ENCODE measurements at places on chromosomes 2 and 18. TPM values are rescaled to one million over a fixed set of nuclear protein-coding genes. Genes with fewer than 3 reads are reported as not detected.

Gene ABCB11
- total RNA-seq: 0.05 TPM

DNA sequence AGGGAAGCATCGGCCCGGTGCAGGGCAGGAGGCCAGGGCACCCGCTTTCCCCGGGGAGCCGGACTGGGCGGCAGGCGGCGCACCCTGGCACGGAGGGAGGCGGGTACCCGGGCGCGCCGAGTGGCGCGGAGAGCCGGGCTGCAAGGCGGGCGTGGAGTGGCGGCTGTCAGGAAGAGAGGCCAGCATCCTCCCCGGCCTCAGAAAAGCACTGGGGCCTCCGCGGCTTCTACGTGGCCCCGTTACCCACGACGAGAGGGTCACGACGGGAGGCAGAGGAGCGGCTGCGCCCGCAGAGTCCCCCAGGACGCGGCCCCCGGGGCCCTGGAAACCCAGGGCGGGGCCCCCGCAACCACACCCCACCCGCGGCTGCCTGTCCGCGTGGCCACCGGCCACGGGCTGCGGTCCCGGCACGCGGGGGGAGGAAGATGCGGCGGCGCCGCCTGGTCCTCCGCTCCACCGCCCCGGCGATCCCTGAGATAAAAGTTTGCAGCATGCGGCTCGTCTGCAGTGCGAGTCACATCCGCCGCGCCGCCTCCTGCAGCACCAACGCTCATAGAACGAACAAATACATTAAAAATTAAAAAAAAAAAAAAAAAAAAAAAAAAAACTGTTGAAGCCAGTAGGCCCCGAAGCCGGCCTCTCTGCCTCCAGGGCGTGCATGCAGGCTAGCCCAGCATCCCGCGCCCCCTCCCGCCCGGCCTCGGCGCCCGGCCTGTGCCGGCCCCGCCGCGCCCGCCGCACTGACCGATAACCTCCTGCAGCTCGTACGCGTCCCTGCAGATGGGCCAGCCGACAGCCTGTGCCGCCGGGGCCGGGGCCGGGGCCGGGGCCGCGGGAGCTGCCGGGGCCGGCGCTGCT lies 683 bp downstream of the STK39 start:
- H3K4me3 ChIP-seq: peak overlapping the region; percentile 79
- peaks cover 2% of the 10 kb centered on the region for H3K36me3 ChIP-seq
- peak overlapping the region; percentile 68 for H3K27ac ChIP-seq
- H3K4me1 ChIP-seq: peaks cover 20% of the 10 kb centered on the region
- no peak for DNase-seq

GRCh38 chr2:64952096-64952495 lies 37.1 kb upstream of the SLC1A4 start:
- H3K36me3 ChIP-seq: no peaks in the 10 kb centered on the region
- no peak overlapping the region for H3K4me3 ChIP-seq
- H3K27ac ChIP-seq: no peak overlapping the region
- no peaks in the 10 kb centered on the region for H3K4me1 ChIP-seq
- no peaks in the 10 kb centered on the region for H3K27me3 ChIP-seq
- DNase-seq: no peak

DNA sequence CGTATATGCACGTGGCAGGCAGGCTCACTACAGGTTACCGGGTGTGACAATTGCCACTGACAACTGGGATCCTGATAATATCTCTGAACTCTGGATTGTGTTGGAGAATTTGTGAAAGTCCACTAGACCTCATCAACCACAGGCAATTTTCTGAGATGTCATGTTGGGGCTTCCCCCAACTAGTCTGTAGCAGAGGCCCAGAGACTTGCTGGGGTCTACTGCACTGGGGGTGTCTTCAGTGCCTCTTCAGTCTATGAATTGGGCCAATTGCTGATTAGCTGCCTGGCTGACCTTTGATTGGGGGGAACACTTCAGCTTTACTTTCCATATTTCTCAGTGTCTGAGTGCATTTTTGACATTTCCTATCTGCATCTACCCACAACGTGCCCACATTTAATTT lies 201.5 kb downstream of the MTX2 start:
- no peaks in the 10 kb centered on the region for H3K36me3 ChIP-seq
- H3K27ac ChIP-seq: no peak overlapping the region
- H3K4me3 ChIP-seq: no peak overlapping the region
- no peaks in the 10 kb centered on the region for H3K4me1 ChIP-seq

Gene PARD3B
- total RNA-seq: 3.6 TPM

DNA sequence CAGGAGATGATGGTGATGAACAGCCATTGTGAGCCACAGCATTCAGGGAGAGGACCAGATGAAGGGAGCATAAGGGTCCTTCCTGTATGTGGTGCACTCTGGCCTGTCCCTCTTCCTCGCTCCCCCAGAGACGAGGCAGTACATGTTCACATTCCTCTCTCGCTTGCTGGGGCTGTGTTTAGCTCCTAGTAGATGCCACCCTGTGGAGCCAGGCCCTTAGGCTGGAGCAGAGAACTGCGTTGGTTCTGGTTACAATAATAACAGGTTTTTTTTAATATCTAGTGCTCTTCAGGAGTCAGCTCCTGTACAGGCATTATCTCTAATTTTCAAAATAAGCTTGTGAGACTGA lies 171.1 kb upstream of the MYT1L start:
- DNase-seq: no peak

DNA sequence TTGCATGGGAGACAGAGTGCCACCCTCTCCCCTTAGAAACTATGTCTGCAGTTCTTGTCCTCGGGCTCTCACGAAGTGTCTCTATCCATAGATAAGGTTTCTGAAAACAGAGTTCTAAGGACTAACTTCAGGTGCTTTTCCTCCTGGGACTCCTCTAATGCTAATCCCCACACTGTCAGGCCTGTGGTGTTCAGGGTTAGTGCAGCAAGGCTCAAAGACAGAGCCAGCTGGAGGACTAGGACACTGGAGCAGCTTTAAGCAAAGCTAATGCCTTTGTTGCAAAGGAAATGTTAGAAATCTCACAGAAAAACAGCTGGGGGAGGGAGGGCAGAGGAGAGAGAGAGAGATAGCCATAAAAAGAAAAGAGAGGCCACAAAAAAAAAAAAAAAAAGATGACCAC lies 824.0 kb upstream of the FSHR start:
- H3K27me3 ChIP-seq: no peaks in the 10 kb centered on the region
- no peak overlapping the region for H3K4me3 ChIP-seq
- H3K27ac ChIP-seq: no peak overlapping the region
- no peaks in the 10 kb centered on the region for H3K4me1 ChIP-seq
- no peaks in the 10 kb centered on the region for H3K36me3 ChIP-seq
- DNase-seq: no peak

DNA sequence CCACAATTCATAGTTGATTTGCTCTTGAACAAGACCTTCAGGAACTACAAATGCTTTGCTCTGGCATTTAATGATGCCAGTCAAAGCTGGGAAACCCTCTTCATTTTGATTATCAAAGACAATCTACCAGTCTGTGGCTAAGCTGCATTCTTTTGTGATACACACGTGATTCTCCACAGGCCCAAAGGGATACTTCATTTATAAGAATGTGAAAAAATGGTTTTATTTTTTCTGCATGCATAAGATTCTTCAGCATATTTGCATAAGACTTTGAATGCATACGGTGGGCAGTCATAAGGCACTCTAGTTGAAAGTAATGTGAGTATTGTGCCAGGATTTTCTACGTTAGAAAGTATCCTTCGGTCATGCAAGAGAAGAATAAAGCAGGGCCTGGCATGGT lies 33.0 kb upstream of the ARL5A start:
- H3K4me3 ChIP-seq: no peak overlapping the region
- H3K4me1 ChIP-seq: no peaks in the 10 kb centered on the region
- H3K27me3 ChIP-seq: 0 out of 2 replicates have a peak, but pooled peaks cover 2% of the 10 kb centered on the region
- no peak for DNase-seq
- no peaks in the 10 kb centered on the region for H3K36me3 ChIP-seq

Gene SCN7A
- total RNA-seq: 0.03 TPM

DNA sequence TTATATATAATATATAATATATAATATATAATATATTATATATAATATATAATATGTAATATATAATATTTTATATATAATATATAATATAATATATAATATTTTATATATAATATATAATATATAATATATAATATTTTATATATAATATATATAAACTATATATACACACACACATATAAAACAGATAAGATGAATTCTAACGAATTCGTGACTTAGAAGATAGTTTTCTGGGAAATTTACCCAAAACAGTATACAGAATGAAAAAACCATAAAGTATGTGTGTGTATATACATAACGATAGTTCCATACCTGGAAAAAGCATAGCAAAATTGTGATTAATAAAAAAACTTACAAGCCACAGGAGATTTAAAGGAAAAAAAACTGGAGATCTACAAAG lies 80.6 kb downstream of the THADA start:
- H3K27ac ChIP-seq: no peak overlapping the region
- no peaks in the 10 kb centered on the region for H3K4me1 ChIP-seq
- H3K4me3 ChIP-seq: no peak overlapping the region
- H3K27me3 ChIP-seq: no peaks in the 10 kb centered on the region
- H3K36me3 ChIP-seq: no peaks in the 10 kb centered on the region

DNA sequence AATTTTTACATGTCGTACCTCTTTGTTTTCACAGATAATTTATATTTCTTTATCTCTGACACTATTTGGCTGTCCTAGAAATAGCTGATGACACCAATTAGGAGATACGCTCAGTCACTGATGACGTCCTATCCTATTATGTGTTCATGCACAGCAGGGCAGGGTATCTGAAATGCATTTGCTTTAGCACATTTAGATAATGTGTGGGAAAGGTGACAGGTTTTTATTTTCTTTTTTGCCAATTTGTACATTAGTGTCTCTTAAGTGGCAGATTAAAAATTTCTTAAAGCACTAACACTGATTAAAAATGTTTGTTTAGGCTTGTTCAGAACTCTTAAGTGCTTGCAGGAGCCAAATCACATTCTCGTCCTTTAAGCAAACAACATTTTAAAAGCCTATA lies 39.7 kb downstream of the CDC42EP3 start:
- no peaks in the 10 kb centered on the region for H3K27me3 ChIP-seq
- no peaks in the 10 kb centered on the region for H3K4me1 ChIP-seq
- H3K4me3 ChIP-seq: no peak overlapping the region
- H3K36me3 ChIP-seq: no peaks in the 10 kb centered on the region
- no peak overlapping the region for H3K27ac ChIP-seq

Gene PROM2
- 1.4 TPM for total RNA-seq

Gene ABCG5
- total RNA-seq: 0.05 TPM

Gene DTNB
- total RNA-seq: 37.8 TPM

- DNase-seq: no peak
- H3K27me3 ChIP-seq: peaks cover 2% of the 10 kb centered on the region
- H3K4me3 ChIP-seq: no peak overlapping the region
Measured at GRCh38 chr2:44833171-44834069, 108.1 kb upstream of the SIX3 start.

Gene RAD51AP2
- not detected for total RNA-seq

- no peaks in the 10 kb centered on the region for H3K27me3 ChIP-seq
- H3K36me3 ChIP-seq: no peaks in the 10 kb centered on the region
- H3K27ac ChIP-seq: no peak overlapping the region
- no peak for DNase-seq
- no peaks in the 10 kb centered on the region for H3K4me1 ChIP-seq
- H3K4me3 ChIP-seq: no peak overlapping the region
Measured at GRCh38 chr2:173629076-173629475, 274.4 kb downstream of the CDCA7 start.

DNA sequence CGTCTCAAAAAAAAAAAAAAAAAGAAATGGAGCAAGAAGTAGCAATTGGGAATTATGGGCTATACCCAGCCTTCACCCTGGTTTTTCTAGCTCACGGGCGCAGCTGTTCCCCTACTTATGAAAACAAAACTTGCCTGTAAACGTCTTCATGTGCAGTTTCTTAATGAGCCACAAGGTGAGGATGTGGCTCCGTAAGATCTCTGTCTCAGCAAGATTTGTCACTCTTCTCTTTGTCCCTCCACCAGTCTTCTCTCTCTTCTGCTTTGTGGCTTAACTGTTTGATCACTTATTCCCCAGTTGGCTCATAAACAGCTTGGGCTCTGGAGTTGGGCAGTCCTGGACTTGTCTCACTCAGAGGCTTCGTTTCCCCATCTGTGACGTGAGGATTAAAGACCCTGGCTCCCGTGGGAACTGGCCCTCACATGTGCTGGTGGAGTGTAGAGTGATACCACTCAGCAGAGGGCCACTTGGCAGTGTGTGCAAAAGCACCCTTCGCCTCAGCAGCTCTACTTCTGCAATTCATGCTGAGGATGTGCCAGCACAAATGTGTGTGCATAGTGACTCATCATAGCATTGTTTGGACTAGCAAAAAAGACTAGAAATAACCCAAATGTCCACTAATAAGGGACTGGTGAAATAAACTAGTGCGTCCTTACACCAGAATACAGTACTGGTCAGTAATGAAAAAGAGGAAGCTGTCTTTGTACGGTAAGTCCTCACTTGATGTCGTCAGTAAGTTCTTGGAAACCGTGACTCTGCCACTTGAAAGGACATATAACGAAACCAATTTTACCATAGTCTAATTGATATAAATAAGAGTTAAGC lies 8.7 kb downstream of the CEP68 start:
- no peaks in the 10 kb centered on the region for H3K27me3 ChIP-seq
- no peaks in the 10 kb centered on the region for H3K36me3 ChIP-seq
- no peak for DNase-seq
- no peak overlapping the region for H3K27ac ChIP-seq

Gene INO80B
- 26.5 TPM for total RNA-seq

GRCh38 chr2:120313695-120314615 lies 32.0 kb upstream of the INHBB start:
- no peak overlapping the region for H3K27ac ChIP-seq
- peak overlapping the region; percentile 53 for H3K4me3 ChIP-seq
- no peaks in the 10 kb centered on the region for H3K4me1 ChIP-seq
- H3K36me3 ChIP-seq: no peaks in the 10 kb centered on the region
- DNase-seq: no peak

Gene MREG
- 19.2 TPM for total RNA-seq

- no peak overlapping the region for H3K4me3 ChIP-seq
- H3K4me1 ChIP-seq: no peaks in the 10 kb centered on the region
- H3K36me3 ChIP-seq: no peaks in the 10 kb centered on the region
- H3K27me3 ChIP-seq: no peaks in the 10 kb centered on the region
- no peak overlapping the region for H3K27ac ChIP-seq
Measured at GRCh38 chr2:159445307-159445706, 158.8 kb upstream of the WDSUB1 start.

GRCh38 chr2:25361261-25362048 lies 19.7 kb upstream of the DNMT3A start:
- H3K27ac ChIP-seq: 0 out of 2 replicates have a peak overlapping the region, but pooled peaks have one; percentile 12
- H3K4me1 ChIP-seq: peaks cover 7% of the 10 kb centered on the region
- H3K27me3 ChIP-seq: no peaks in the 10 kb centered on the region

- DNase-seq: no peak
- no peak overlapping the region for H3K27ac ChIP-seq
- no peak overlapping the region for H3K4me3 ChIP-seq
- no peaks in the 10 kb centered on the region for H3K4me1 ChIP-seq
- H3K27me3 ChIP-seq: no peaks in the 10 kb centered on the region
Measured at GRCh38 chr2:176999301-176999700, 213.3 kb upstream of the HNRNPA3 start.

- peak overlapping the region; percentile 63 for H3K27ac ChIP-seq
- H3K4me3 ChIP-seq: peak overlapping the region; percentile 40
- no peaks in the 10 kb centered on the region for H3K27me3 ChIP-seq
- H3K36me3 ChIP-seq: no peaks in the 10 kb centered on the region
- DNase-seq: peak; percentile 97
Measured at GRCh38 chr2:23381084-23381483, 3.9 kb upstream of the KLHL29 start.

Measured in Panc1 (cell line).